Hippocampal formation (tissue), 2 donors: ENCODE measurements at places on chromosomes 12 and 14.
A peak's percentile ranks its signal among the peaks of the same experiment; 100 is the strongest.

DNA sequence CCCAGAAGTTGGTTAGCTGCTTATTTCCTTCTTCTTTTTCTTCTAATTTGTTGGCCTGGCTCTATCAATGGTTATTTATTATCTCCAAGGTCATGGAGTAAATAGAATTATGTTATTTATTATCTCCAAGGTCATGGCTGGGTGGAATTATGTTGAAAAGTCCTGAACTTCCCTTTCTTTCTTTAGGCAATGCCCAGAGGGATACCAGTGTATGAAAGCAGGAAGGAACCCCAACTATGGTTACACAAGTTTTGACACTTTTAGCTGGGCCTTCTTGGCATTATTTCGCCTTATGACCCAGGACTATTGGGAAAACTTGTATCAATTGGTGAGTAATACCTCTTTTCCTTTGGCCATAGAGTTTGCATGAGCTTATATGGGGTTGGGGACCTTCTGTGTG, 111.6 kb downstream of the SCN8A start:
- DNase-seq = no peak

- DNase-seq = no peak
Observed at GRCh38 chr12:51020448-51021182, 5.6 kb downstream of the SLC11A2 start.

GRCh38 chr14:24840204-24840893, 206.4 kb upstream of the GZMB start:
- no peak for DNase-seq

DNA sequence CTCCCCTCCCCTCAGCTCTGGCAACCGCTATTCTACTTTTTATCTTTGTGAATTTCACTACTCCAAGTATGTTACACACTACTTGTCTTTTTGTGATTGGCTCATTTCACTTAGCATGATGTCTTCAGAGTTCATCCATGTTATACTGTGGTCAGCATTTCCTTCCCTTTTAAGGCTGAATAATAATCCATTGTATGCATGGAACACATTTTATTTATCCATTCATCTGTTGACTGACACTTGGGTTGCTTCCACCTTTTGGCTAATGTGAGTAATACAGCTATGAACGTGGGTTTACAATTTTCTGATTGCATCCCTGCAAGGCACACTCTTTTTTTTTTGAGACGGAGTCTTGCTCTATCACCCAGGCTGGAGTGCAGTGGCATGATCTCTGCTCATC, 53.0 kb upstream of the FUT8 start:
- peak; percentile 15 for DNase-seq

DNA sequence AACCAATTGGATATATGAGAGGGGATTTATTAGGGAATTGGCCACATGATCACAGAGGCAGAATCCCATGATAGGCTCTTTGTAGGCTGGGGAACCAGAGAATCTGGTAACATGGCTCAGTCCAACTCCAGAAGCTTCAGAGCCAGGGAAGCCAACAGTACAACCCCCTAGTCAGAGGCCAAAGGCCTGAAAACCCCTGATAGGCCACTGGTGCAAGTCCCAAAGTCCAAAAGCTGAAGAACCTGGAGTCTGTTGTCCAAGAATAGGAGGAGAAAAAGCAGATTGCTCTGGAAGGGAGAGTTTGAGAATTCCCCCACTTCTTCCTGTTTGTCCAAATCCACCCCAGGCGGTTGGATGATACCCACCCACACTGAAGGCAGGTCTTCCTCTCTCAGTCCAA, 8.2 kb upstream of the TROAP start:
- DNase-seq = no peak

- DNase-seq = no peak
Observed at GRCh38 chr12:128245905-128246304, 21.1 kb upstream of the TMEM132C start.

- DNase-seq = no peak
Observed at GRCh38 chr12:95303476-95303875, 85.9 kb downstream of the VEZT start.

- no peak for DNase-seq
Observed at GRCh38 chr12:101927999-101928398, 50.6 kb downstream of the DRAM1 start.

DNA sequence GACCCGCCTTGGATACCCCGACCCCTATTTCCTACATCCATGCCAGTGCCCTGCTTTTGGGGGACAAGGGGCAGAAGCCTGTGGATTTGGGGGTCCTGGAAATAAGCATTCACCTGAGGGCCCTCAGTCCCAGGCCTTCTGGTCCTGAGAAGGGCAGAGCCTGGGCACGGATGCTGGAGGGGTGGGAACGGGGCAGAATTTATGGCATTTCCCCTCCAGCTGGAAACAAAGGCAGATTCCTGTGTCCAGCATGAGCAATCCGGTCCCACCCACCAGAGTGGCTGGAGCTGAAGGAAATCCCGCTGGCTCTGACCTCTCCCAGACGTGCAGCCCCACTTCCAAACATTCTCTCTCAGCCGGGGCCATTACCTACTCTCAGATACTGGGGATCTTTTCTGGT, 9.3 kb downstream of the ANKRD33 start:
- DNase-seq = no peak

DNA sequence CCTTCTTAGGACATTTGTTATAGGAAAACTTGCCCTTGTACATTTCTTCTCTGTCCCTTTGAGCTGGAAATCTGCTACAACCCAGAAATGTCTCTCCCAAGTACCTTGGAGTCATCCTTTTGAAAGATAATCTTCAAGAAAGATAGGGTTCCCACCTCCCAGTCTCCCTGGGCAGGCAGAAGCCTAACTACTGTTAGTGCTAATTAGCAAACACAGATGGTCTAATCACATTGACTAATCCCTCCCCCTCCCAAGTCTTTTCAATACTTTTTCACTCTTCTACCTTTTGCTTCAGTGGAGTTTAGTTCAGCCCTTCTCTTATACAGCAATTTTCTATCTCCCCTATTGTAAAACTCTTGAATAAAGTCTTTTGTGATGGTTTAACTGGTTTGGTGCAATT, 129.8 kb upstream of the PPFIA2 start:
- no peak for DNase-seq

GRCh38 chr12:16499611-16500010, 106.4 kb downstream of the LMO3 start:
- no peak for DNase-seq

DNA sequence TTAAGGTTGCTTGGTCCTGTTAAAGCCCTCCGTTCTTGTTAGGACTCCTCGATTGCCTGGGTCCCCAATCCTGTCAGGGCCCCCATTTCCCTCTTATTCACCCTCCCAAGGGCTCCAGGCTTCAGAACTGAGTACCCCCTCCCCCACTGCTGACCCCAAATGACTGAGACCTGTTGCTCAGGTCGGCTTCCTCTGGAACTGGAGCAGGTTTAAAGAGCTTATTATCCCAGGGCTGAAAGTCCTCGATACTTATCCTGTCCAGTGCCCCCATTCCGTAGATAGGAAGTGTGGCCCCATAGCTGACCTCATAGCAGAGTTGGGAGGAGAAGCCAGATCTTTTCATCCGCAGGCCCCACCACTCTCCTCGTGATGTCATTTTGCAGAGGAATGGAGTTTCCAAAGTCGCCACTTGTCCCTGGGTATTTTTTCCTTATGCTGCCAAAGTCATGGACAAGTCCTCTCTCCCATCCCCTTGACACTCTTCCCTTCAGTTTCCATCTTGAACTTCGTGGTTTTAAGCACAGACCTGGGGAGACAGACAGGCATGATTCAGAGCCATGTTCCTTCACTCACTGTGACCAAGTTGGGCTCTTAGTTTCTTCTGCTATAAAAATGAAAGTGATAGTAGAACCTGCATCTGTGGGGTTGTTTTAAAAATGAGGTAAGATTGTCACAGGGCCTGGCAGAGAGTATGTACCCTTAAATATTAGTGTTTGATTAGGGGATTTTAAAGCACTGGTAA, 1.2 kb downstream of the USP30 start:
- no peak for DNase-seq

DNA sequence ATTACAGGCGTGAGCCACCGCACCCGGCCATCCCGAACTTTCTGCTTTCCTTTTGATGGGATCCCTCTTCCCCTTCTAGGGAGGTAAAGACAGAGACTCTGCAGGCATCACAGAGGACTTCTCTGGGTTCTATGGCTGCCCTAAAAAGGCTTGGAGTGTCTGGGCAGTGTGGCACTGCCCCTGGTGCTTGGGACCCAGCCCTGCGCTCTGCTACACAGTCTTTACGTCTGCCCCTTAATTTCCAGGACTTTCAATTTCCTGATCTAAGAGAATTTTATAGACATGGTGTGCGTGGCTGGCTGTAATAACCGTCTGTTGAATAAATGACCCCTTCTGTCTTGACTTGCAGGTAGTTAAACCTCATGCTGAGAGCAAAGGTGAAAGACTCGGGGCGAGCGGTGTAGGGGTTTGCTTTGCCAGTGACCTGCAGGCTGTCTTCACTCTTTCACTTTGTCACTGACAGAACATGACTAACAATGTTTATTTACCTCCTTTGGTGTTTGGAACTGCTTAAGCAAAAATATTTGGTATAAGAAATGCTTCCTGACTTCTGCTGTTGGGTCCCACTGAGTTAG, 110.9 kb upstream of the MAP1LC3B2 start:
- DNase-seq = no peak

GRCh38 chr14:63474844-63475243, 68.3 kb downstream of the PPP2R5E start:
- no peak for DNase-seq

DNA sequence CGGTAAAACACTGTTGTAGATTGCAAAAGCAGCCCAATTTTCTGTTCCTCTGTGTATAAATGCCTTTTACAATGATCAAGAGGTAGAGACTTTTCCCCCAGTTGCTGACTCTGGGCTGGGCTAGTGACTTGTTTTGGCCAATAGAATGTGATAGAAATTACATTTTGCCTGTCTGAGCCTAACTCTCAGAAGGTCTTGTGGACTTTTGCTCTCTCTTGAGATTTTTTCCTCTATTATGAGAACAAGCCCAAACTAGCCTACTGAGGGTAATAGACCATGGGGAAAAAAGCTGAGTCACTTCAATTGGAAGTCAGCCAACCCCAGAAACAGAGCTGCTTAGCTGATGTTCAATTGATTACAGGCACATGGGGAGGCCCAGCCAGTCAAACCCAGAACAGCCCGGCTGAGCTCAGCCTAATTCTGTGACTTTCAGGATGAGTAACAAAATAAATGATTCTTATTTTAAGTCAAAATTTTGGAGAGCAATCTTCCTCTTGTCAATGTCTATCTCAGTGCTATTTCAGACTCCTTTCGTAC, 61.4 kb downstream of the MYF5 start:
- DNase-seq = peak; percentile 5

DNA sequence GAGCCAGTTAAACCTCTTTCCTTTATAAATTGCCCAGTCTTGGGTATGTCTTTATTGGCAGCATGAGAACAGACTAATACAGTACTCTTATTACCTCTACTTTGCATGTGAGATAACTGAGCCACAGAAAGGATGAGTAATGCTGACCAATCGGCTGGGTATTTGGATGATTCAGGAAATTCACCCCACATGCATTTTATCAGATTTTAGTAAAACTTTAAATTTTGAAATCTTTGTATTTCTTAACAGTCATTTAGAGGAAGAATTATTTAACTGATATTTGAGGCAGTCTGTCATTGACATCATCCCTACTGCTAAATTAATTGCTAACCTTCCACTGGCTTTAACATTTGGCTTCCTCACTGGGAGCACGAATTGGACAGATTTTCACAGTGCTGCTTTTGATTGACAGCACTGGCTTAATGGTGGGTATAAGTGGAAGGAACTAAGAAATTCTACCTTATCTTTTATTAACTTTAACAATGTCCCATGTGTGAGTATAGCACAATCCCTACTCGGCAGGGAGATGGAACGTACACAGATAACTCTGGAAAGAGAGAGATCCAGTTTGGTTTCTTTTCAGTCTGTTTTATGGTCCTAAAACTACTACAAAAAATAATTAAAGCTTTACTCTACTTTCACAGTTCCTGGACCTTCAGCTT, 261.0 kb downstream of the DACT1 start:
- no peak for DNase-seq

DNA sequence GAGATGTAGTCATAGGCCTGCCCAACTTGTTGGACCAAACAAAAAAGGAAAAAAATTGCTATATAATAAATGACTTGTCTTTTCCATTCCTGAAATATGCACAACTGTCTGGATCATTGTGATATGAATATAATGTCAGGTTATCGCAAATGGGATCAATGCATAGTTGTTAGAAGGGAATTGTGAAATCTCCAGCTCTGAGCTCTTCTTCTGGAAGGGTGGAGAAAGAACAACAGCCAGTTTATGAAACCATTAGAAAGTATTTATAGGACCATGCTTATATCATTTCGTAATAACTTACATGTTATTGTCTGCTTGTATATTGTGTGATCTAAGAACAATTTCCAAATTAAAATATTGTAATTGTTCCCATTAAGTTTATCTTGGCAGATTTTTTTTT, 35.7 kb upstream of the HIF1A start:
- DNase-seq = no peak

- no peak for DNase-seq
Observed at GRCh38 chr12:31203261-31203660, 122.7 kb downstream of the SINHCAF start.

DNA sequence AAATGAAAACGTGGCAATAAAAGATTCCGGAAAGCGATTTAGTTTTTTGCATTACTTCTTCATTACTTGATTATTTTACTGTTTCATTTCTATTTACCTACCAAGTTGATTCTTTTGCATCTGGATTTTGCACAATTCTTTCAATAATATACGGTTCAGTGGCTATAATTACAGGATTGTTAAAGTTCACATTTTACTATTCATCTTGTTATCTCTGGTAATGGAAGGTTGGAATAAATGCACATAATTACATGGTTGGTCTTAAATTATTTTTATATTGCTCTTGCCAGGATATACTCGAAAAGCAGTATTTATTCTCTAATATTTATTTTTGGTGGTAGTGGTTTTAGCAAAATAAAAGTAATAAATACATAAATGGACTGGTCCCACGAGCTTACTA, 837.9 kb downstream of the DIO2 start:
- DNase-seq = no peak

DNA sequence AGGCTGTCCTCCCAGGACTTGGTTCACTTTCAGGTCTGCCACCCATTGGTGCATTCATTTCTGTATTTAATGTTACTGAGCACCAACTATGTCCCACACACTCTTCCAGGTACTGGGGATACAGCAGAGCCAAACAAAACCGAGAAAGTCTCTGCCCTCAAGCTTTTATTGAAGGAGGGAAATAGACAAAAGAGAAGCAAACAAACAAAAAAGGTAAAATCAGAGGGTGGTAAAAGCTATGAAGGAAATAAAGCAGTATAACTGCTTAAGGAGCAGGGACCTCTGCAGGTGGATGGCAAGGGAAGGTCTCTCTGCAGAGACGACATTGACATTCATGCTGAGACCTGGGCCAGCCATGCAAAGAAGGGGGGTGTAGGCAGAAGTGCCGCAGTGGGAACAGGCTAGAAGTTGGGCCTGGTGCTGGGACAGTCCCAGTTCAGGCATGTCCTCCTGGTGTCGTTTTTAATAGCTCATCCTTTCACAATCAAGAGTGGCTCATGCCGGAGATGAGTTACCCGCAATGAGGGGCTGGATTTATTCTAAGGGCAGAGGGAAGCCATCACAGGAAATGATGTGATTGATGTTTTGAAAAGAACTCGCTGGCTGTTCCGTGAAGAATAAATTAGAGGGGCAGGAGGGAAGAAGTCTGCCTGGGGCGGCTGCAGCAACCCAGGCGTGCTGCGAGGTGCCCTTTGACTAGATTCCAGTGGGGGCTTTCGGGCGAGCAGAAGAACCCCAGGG, 72.8 kb downstream of the IRF2BPL start:
- no peak for DNase-seq

- no peak for DNase-seq
Observed at GRCh38 chr14:63996625-63997220, 143.9 kb downstream of the SYNE2 start.
